ENCODE measurements at places on chromosomes 7 and 10.
A peak's percentile ranks its signal among the peaks of the same experiment; 100 is the strongest.

DNA sequence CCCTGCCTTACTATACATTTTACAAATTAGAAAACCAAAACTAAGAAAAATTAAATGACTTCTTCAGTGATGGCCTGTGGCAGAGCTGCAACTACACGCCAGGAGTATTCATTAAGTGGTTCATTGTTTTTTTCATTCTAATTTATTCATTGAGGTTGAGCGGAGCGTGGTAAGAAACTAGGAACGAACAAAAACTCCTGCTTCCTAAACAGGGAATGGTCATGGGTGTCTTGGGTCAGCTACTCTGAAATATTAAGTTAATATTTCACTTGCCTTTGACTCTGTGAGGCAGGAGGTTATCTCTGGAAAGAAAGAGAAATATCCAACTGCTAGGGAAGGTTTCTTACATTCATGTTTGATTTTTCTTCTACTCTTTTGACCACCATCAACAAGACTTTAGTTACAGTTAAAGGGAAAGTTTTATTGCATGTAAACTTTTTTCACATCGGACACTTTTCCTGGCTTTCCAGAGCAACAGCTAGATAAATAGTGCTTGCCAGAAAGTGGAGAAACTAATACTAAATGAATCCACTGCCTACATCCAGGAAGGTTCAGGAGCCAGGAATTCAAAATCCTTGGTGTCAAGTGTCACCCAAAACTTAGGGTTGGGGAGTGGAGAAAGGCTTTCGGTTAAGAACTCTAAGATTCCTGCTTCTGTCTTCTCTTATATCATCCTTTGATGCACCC is 896 bp upstream of the GNG11 start:
- no peak for DNase-seq

GRCh38 chr7:150876817-150877526 is 24.7 kb downstream of the AOC1 start:
- peak; percentile 64 for DNase-seq

GRCh38 chr10:124606822-124607221 is 137.4 kb downstream of the FAM53B start:
- DNase-seq = no peak

GRCh38 chr10:26780793-26781601 is 79.8 kb downstream of the ABI1 start:
- no peak for DNase-seq

DNA sequence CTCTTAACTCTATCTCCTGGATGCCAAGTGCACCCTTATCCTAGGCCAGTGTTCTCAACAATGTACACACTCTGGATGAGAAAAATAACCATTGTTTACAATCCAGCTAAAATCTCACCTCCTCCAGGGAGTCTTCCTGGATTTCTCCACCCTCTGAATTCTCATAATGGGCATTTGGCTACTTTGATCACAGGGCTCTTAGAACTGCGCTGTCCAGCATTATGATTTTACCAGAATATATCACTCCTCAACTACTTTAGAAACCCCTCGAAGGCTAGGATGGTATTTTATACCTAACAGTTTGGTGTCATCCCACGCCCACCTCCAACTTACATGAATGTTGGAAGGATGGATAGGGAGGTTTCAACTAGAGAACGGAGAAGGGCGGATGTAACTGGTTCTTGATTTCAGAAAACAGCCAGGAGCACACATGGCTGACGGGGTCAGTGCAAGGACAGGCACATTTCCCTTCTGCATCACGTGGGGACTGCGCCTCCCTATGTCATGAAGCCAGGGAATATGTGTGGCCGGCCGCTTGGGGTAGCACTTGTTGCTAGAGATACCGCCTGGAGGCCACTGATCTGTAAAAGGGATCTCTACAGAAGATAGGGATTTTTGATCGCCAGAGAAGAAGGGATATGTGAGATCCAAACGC is 1.2 kb upstream of the ATP6V0E2 start:
- DNase-seq = peak; percentile 90

- DNase-seq = no peak
Observed at GRCh38 chr10:79482304-79482703, 30.0 kb upstream of the EIF5AL1 start.

DNA sequence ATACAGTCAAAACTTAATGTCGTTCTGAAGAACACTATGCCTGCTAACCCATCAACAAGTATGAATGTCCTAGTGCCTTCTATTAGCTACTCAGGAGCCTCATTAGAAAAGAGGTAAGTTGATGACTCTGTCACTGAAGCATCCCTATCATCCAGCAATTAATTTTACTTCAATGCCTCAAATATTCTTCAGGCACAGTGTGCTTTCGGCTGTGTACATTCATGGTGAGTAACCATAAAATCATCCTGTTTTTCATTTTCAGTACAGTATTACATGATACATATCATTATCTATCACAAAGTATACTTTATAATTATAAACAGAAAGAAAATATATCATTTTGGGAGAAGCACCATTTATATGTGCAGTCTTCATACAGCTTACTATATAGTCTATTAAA is 495.5 kb upstream of the ZWINT start:
- no peak for DNase-seq
